Stimulated activated CD8-positive, alpha-beta memory T cell treated with anti-CD3 and anti-CD28 coated beads, Interleukin-7, amount 100 ng/mL, for 48 hours (primary cell): ENCODE measurements at places on chromosomes 7 and 10.

DNA sequence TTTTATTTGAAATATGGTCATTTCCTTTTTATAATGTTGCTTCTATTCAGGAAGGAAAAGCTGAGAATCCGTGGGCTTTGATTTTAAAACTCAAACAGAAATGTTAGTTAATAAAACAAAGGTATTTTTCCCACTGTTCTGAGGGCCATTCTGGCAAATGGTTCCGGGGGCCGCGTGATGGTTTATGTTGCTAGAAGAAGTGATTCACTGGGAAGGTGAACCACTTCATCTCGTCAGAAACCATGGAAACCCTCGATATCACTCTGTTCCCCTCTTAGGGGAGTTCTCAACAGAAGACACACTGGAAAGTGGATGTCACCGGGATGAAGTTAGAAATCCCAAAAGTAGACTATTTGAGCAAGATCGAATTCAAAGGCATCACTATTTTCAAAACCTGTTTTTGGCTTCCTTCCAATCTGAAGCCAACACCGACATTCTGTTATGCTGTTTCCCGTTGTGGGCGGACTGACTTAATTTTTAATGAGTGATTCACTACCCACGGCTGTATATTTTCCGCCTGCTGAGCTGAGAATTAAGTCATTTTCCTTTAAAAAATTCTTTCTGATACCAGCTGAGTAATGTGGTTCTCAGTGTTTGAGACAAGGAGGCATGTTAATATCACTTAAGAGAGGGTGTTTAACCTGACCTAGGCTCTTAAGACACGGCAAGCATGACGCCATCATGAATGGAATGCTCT, 84.1 kb downstream of the PTPRE start:
- DNase-seq: no peak

DNA sequence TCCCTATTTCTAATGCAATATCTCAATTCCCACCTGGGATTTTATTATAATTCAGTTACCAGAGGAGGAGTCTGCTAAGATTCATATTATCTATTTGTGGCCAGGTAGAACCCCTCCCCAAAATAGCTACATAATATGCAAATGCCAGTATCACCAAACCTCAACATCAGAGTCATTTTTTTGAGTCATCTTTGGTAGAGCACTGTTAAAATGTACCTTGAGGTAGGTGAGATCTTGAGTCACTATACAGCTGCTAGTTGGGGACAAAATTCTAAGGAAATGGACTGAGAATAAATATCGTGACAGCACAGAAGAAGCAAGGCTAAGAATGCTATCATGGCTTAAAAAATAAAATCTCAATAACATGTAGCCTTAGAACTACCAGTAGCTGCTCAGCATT, 4.7 kb upstream of the CRYGN start:
- DNase-seq: no peak

- DNase-seq: no peak
These were observed 31.1 kb upstream of the RSBN1L start for GRCh38 chr7:77665161-77665560.

- DNase-seq: no peak
These were observed 32.5 kb upstream of the TNS3 start for GRCh38 chr7:47614450-47614849.

DNA sequence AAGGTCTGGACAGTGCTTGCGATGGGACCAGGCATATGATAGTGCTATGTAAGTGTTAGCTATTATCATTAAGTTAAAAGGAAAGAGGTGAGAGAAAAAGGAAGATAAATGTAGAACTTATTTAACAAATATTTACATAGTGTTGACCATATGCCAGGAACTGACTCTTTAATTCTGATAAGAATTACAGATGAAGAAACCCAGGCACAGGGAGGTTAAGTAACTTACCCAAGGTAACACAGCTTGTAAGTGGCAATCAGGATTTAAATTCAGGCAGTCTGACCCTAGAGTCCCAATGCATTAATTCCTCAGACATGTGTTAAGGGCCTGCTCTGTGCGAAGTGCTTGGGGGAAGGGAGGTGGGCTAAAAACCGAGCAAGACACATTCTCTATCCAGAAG, 11.1 kb downstream of the FFAR4 start:
- DNase-seq: no peak

DNA sequence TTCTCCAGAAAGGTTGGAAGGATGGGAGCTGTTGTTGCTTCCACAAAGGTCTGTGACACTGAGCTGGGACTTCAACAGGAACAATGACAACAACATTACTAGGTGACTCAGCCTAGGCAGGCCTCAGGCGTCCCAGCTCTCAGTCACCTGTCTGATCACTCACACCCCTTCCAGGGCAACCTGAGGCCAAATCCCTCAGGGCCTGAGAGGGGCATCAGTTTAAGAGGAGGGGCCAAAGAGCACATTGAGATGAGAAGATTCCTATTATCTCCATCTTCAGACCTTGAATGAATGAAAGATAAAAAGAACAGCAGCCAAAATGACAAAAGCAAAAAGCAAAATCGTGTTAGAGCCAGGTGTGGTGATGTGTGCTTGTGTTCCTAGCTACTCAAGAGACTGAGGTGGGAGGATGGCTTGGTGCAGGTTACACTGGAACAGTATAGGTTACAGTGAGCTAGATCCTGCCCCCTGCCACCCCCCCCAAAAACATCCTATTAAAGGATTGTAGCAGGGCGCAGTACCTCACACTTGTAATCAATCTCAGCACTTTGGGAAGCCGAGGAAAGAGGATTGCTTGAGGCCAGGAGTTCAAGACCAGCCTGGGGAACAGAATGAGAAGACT, at the start of gene ATG9B:
ATG9B (minus strand) TSS at position 60 of the 622 bp plus-strand sequence. CDS start 71 bp downstream, outside the sequence.
- no peak for DNase-seq

DNA sequence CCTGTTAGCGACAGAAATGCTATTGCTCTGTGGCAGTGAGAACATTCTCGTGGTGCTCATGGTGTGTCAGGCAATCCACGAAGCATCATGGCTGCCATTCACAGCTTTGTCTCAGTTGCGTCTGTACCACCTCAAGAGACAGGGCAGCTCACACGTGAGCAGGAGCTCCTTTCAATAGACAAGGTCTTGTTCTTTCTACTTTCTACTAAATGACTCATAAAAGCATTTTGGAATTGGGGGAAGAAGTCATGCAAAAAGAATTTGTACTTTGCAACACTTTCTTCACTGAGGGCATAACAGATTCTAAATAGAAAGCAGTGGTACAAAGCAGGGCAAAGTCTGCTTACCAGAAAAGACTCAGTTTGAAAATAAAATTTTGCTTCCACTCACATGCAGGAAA, 638.5 kb downstream of the PHTF2 start:
- no peak for DNase-seq

GRCh38 chr10:8033812-8034465, 20.5 kb upstream of the GATA3 start:
- DNase-seq: no peak
